ENCODE measurements at places on chromosomes 4 and X.

DNA sequence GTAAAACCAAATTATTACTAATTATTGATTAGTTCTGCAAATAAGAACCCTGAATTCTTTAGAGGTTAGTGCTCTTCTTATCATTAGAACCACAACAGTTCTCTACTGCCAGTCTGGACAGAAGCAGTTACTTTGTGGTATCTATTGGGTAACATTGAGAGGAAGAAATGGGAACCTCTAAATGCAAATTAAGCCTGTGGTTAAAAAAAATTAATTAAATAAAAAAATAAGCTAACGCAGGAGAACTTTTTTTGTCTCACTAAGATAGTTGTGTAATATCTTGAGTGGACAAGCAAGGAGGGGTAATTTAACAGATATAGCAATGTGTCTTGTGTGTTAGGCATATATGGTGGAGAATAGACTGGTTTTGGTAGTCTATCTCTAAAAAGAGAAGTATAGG is 32.9 kb upstream of the TET2 start:
- no peak for DNase-seq

- no peak for DNase-seq
These were observed 17.7 kb downstream of the FOXR2 start for GRCh38 chrX:55640854-55641253.

- DNase-seq = no peak
These were observed 7.2 kb upstream of the EFNB1 start for GRCh38 chrX:68821616-68822015.

DNA sequence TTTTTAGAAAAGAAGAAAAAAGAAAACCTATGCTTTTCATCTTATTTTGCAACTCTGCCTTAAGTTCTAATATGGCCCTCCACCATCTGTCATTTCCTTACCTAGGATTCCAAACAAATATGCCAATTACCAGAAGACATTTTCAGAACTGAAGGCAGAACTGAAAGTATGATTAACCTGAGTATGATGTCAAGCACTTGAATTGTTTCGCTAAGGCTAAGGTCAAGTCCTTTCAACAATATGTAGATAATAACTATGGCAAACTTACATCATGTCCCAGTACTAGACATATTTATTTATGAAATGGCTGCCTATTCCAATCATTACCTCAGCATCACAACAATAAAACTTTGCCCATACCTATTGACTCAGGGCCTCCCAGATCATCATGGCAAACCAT is 91.0 kb downstream of the OR13H1 start:
- no peak for DNase-seq

DNA sequence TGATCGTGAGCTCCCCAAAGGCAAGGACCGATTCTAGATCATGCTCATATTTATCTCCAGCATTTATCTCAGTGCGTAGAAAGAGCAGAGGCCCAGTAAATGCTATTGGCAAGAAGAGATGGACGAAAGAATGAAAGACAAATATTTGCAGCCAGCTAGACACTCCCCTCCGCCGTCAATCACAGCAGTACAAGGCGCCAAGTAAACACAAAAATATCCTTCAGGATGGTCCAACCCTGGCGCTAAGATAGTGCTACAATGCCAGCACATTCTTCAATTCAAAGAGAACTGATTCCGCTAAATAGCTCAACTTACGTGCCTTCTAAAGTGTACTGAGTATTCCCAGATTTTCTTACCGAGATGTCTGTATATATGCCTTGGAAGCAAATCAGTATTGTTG is 114.5 kb downstream of the DDX53 start:
- no peak for DNase-seq

- DNase-seq = peak; percentile 85
These were observed 41.3 kb downstream of the ABLIM2 start for GRCh38 chr4:8117278-8117682.

DNA sequence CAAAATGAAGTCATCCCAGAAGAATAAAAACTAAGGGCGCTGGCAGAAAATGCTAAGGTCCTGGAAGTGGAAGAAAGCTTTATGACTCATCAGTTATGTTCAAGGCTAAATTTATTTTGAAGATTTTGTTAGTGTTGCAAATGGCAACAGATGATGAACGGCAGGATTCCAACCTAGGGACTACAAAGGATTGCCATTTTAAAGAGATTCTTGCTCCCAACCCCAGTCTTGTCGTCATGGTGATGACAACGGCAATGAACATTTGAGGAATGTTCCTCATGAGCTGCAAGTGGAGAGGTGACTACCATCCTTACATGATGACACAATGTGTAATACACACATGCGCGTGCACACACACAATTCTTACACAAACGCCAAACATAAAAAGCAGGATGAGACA is 54.4 kb upstream of the FTHL17 start:
- no peak for DNase-seq

- no peak for DNase-seq
These were observed 572.5 kb upstream of the AADAT start for GRCh38 chr4:170662250-170662649.

GRCh38 chr4:7137326-7138200 is 54.8 kb upstream of the SORCS2 start:
- DNase-seq = no peak

DNA sequence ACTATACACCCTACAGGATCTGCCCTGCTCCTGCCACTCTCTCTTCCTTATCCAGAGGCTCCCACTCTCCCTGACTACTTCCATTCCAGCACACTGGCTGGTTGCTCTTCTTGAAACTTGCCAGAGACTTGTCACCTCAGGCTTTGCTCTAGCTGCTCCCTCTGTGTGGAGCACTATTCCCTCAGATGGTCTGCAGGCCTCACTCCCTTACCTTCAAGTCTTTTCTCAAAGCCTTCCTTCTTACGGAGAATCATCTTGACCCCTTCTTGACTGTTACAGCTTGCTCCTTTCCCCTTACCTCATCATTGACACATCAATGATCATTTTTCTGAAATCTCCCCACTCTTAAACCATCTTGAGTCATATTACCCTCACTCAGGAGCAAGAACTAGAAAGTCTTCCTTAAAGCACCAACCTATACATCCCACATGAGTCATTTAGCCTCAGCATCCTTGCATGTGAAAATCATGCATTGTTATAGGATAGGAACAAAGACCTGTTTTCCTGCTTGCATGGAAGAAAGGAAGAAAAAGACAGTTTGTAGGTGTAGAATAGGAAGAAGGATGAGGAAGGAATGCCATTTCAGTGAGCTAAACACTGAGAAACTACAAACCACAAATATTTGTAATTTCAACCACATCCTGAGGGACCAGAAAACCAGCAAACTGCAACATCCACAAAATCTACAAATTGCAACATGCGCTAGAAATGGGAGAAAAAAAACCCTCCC is 55.7 kb downstream of the ANTXR2 start:
- DNase-seq = no peak

GRCh38 chr4:63919636-63920365 is 489.4 kb downstream of the TECRL start:
- DNase-seq = no peak

GRCh38 chr4:107734120-107734519 is 14.1 kb upstream of the PAPSS1 start:
- peak; percentile 37 for DNase-seq

- no peak for DNase-seq
These were observed 717 bp downstream of the EDA start for GRCh38 chrX:69616457-69617203.

- no peak for DNase-seq
These were observed 31.0 kb upstream of the SLC34A2 start for GRCh38 chr4:25624616-25625015.

DNA sequence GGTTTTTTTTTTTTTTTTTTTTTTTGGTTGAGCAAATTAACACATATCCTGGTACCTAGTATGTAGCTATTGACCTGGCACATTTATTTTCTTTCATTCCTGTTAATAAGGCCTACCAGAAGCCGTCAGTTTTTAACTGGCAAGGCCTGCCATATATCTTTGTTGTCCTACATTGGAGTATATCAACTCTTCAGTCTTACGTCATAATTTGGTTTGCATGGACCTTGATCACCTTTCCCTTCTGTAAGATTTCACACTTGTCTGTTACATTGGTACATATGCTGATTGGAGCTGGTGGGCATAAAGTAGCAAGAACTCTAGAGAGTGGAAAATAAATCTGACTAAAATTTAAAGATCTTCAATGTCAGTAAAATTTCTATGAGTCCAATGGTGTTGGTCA is 1658.0 kb downstream of the C4orf33 start:
- DNase-seq = no peak

- no peak for DNase-seq
These were observed 99.2 kb upstream of the DDIT4L start for GRCh38 chr4:100289530-100289888.

DNA sequence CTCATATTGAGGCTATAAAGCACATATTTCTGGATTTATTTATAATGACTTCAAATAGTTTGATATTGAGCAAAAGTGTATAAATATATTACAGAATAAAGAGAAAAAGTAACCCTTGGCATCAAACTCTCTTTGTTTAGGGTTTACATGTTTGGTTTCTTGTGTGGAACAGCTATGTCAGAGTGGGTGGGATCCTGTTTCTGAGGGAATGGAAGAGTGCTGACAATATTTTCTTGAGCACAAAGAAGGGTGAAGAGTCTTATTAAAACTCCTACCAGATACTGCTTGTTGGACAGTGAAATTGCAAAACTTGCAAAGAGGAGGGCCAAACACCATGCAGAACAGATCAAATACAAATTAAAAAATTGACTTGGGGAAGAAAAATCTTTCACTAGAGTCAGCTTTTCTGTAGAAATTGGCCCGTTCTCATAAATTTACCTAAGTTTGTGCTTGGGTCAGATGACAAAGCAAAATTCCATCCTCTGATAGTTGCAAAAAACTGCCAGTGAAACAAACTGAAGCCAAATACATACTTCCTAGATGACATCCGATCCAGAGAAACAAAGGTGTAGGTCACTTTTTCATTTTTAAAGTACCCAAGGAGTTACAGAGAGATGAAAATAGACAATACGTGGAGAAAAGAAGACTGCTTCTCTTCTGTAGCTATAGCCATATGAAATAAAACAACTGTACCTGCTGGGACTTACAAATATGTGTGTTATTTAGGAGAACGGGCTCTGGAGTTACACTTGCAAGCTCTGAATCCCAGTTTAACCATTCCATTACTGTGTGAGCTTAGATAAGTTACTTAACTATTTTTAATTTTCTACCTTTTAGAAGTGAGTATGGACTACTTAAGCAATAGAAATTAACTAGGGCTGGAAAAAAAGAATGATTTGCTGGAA is 133.3 kb downstream of the MAML3 start:
- no peak for DNase-seq

DNA sequence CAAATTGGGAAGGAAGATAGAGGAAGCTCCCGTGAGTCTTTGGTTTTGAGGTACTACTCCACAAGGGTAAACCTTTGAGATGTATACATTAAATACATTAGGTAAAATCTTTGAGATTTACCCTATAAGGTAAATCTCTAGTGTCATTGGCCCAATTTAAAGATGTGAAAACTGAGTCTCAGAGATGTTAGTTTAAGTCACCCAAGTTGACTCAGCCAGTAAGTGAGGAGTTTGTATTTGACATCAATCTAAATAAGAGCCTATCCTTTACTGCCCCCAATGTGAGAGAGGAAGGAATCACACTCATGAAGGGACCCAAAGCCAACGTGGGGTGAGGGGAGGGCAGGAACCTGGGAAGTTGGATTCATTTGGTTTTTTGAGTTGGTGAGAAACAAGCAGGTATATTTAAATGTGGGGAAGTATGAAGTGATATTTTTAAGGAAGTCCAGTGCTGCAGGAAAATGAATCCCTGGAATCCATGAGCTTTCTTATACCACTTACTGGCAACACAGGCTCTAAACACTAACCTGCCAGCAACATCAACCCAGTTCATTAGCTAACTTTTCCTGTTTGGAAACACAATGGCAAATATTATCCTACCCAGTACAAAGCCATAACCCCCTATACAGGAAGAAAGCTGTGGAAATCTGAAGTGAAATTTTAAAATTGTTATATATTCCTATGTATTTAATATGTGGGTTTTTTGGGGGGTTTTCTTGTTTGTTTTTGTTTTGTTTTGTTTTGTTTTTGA is 55.3 kb downstream of the PALLD start:
- DNase-seq = peak; percentile 70

DNA sequence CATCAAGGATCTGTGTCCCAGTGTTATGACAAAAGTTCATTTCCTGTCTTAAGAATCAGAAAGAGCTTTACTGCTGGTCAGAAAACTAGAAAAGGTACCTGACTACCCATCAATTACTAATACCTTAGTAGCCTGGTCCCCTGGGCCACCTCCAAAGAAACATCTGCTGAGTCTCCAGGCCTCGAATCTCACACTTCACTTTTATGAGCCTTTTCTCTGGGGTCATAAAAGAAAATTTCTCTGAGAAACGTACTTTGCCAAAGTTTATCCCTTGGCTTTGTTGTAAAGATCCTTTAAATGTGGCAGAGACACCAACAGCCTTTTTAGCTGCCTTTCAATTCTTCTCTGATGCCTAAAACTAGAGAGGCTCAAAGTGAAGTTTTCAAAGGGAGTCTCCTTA is 17.8 kb downstream of the GUCY1A1 start:
- no peak for DNase-seq

- no peak for DNase-seq
These were observed 71.4 kb downstream of the AREG start for GRCh38 chr4:74516303-74516702.

GRCh38 chr4:112704991-112705845 is 68.3 kb downstream of the LARP7 start:
- peak; percentile 42 for DNase-seq

GRCh38 chrX:15376956-15377355 is 7.3 kb downstream of the VEGFD start:
- DNase-seq = no peak

DNA sequence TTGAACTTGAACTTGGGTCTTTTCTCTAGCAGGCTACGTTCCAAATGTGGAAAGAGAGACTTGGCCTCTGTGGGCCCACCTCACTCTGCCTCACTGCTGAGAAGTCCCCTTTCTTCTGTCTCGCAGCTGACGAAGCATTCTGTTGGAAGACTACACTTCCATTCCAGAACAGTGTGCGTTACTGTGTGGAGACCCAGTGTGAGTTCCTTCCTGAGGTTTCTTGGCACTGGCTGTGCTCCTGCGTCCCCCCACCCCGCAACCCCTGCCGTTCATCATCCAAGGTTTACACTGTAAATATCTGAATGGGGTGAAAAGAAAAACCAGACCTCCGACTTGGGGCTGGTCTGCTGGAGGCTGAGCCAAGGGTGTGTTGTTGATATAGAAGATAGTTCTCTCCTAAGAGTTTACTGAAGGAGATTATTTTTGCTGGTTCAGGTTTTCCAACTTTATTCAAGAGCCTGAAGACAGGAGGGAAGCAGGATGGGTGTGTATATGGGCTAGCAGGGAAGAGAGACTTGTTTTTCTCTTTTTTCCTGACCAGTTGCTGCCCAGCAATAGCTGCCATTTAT is 34.7 kb downstream of the NHSL2 start:
- no peak for DNase-seq

- DNase-seq = peak; percentile 56
These were observed 48.9 kb downstream of the FNIP2 start for GRCh38 chr4:158817562-158818296.
